ENCODE measurements at places on chromosomes 2 and 18. TPM values are rescaled to one million over a fixed set of nuclear protein-coding genes. Genes with fewer than 3 reads are reported as not detected.

The EIF5B gene
- total RNA-seq, result 43.7 TPM

The AQP12B gene
- not detected for total RNA-seq

The CLEC4F gene
- not detected for total RNA-seq

The ABCG5 gene
- not detected for total RNA-seq

The RAB27B gene
- 0.34 TPM for total RNA-seq

The UGT1A8 gene
- total RNA-seq, result not detected

The PAX3 gene
- total RNA-seq, result not detected

The NT5DC4 gene
- total RNA-seq, result not detected

The TRAF3IP1 gene
- 19.9 TPM for total RNA-seq

The RUFY4 gene
- not detected for total RNA-seq

DNA sequence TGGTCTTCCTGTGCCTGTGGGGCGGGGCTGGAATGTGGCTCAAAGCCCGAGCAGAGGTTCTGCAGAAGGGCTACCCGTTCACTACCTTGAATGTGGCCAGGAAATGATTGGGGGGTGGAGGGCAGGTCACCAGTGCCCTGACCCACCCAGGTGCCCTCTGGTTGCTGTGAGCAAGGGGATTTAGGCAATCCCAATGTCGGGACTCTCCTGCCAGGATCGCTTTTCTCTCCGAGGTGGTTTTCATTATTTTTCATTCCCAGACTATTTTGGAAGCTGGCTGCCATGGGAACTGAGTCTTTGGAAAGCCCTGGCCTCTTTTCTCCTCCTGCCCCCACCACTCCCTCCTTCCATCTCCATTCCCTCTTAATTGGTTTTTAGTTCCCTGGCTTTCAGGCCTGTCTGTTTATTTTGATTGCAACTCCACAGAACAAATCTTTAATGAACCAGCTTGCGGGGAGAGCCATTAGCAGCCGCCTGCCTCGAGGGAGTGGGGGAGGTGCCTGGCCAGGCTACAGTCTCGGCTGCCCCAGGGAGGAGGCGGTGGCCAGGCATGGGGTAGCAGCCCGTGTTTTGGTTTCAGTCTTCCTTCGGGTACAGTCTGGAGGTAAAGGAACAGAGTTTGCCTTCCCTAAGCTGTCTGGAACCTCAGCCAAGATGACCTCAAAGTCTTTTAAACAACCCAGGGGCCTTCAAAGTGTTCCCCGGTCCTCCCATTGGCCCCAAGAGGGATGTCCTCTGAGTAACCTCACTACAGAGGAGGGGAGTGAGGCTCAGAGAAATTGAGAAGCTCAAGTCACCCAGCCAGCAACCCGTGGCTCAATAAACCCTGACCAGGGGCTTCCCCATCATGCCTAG is 114.4 kb upstream of the HAAO start:
- DNase-seq, result no peak

GRCh38 chr18:49597157-49597931 is 35.5 kb downstream of the LIPG start:
- no peak for DNase-seq

GRCh38 chr2:88852753-88853402 is 161.4 kb downstream of the RPIA start:
- DNase-seq, result no peak

- no peak for DNase-seq
Measured at GRCh38 chr2:195622966-195623365, 34.1 kb upstream of the SLC39A10 start.

- DNase-seq, result no peak
Measured at GRCh38 chr2:28995765-28996750, 15.0 kb downstream of the TOGARAM2 start.

- no peak for DNase-seq
Measured at GRCh38 chr2:25265802-25266201, 75.9 kb downstream of the DNMT3A start.

GRCh38 chr2:121824264-121824663 is 68.8 kb downstream of the TSN start:
- DNase-seq, result no peak

DNA sequence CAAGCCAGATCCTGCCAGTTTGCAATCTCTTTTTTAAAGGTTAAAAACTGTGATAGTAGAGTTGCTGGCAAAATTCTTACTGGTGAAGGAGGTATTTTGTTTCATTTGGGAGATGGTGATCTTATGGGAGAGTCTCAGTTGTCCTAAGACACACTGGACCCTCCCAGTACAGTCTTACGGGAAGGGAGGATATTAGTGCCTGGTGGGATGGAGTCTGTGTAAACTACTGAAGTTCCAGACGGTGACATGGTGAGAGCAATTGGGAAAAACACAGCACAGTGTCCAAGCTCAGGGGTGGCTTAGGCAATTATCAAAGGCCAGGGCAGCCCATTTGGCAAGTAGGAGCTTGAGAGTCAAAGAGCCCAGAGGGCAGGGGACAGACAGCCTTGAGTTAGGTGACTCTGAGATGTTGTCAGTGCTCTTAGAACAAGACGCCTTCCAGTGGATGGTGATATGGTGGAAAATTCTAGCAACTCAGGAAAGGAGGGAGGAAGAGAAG is 143.7 kb upstream of the CCDC68 start:
- no peak for DNase-seq

DNA sequence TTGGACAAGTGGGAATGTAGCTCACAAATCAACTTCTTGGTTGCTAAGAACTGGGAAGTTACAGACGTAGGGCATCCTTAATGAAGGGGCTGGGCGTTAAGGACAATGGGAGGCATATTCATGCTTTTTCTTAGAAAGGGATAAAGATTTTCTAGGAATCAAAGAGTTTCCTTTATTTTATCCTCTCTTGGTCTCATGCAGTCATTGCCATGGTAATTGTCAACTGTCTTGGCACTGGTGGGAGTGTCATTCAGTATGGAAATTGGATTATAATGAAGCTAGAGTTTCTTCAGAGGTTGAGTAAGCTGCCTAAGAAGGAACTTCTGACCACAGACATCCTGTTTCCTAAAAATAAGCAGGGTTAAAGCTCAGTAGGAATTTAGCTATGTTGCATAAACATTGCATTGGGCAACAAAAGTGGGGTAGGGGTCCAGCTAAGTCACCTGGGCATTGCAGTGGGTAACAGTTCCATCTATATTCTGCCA is 114.0 kb downstream of the LYPD6B start:
- DNase-seq, result no peak

DNA sequence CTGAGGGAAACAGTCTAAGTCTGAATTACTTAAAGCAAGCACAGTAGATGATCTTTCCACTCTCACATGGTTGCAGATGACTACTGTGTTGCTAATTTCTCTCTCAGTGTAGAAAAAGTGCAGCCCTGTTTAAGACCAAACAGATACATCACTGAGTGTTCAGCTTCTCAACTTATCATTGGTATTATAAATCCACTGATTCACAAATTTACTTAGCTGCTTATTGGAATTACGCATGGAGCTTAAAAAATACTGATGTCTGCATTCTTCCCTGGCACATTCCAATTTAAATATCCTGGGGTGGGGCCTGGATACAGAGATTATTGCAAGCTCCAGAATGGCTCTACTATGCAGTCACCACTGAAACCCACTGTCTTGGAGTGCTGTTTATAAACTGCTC is 411.2 kb downstream of the RND3 start:
- no peak for DNase-seq

DNA sequence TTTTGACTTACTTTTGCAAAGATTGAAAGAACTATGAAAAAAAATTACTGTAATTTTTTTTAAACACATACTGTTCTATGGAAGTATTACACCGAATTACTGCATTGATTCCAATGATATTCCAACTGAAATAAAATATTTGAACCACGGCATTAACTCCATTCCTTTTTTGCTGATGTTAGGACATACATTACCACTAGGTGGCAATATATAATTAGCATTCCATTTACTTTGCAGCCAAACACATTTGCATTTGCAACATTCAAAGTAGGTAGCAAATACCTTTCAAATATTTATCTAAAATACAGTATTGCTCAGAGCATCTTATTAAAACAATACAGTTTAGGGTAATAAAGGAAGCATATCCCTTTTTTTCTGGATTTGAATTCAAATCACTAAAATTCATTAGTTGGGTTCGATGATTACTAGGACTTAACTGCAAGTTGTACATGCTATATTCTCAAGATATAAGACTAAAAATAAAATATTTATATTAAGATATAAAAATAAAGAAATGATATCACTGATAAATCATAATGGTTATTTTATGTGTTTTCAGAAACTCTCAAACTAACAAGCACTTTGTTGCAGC is 31.3 kb downstream of the LANCL1 start:
- no peak for DNase-seq

DNA sequence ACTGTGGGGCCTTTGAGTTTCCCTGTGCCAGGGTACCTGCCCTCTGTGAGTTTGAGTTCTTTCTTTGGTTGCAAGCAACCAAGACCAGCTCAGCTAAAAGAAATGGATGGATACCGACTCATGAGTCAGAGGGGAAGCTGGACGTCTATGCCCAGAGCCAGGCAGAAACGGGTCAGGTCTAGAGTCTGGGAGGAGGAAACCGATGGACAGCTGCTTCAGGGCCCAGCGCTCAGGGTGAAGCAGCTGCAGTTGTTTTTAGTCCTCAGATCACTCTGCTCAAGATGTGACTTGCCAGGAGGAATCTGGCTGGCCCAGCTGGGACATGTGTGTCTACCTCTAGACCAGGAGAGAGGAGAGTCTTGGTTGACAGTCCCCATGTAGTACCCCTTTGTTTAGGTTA is 10.1 kb upstream of the TYMS start:
- no peak for DNase-seq

GRCh38 chr2:144125751-144126150 is 394.2 kb downstream of the ZEB2 start:
- DNase-seq, result no peak

- DNase-seq, result no peak
Measured at GRCh38 chr18:66271962-66272361, 331.9 kb downstream of the CDH19 start.

GRCh38 chr2:136023416-136023815 is 38.0 kb upstream of the DARS1 start:
- DNase-seq, result no peak

DNA sequence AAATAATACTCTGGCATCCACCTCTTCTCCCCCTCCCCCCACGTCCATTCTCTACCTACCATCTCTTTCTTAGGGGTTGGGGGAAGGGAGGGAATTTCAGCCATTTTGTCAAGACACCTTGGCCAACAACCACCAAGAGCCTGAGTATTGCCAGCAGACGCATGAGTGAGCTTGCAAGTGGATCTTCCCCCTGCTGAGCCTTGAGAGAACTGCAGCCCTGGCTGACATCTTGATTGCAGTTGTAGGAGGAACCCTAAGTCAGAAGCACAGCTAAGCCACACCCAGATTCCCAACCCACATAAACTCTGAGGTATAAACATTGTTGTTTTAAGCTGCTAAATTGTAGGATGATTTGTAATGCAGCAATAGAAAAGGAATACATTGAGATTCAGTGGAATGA is 165.6 kb downstream of the TMEFF2 start:
- DNase-seq, result no peak

DNA sequence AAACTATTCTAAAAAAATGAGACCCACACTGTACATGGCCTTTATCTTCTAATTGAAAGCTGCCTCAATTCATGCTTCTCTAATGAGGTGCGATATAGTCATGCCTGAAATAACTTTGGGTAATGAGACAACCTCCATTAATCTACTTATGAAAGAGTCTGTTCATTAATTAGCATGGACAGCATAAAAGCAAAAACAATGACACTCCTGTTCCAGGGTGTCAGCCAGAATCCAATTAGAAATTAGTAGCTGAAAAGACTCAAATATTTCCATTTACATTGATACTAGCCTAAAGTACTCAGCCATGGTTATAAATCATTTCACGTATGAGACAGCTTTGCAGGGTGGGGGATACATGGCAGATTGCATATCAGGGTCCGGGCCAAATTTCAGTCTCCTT is 288.7 kb downstream of the AKAIN1 start:
- no peak for DNase-seq
